NCI-H187 treated with DMSO at 0.1 percent for 48 hours (cell line): ENCODE measurements at places on chromosomes 12 and 14.
A peak's percentile ranks its signal among the peaks of the same experiment; 100 is the strongest.

- no peak for DNase-seq
Measured at GRCh38 chr14:100557658-100558057, 29.6 kb downstream of the BEGAIN start.

DNA sequence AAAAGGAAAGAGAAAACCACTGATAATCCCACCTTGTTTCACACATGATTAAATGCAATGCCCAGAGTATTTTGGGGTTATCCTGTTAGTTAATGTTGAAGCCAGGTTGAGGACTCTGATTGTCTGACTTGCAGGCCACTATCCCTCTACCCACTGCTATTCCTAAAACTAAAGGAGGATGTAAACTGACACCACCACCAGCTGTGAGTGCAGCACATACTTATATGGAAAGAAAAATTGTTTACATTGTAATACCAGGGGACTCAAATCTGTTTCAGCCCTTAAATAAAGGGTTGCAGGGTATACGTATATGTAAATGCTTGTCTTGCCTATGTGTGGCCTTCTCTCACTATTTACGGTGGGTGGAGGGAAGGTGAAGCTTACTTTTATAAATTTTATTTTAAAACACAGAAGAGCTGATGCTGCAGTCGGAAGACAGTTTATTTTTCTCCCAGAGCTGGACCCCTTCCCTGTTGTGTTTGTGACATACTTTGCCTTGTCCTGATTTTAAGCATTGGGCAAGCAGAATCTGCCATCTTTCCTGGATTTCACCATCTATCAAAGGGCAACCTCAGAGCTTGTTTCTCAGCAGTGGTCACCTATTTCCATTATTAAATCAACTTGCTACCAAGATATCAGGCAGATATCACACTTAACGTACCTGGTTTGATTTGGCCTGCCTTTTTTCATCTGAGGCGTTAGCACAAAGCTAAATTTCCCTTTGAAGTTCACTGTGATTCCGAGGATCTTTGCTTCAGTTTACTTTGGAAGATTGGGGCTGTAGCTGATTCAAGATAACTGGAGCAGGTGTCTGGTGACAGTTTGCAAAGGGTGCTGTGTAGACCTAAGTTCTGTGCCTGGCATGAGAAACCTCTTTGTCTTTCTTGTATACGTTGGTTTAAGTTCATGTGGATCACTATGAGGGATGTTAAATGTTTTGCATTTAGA, 25.2 kb downstream of the DAAM1 start:
- peak; percentile 47 for DNase-seq

GRCh38 chr14:64074961-64075612, 219.1 kb downstream of the ESR2 start:
- no peak for DNase-seq

GRCh38 chr14:75303381-75303789, 24.8 kb downstream of the FOS start:
- DNase-seq = peak; percentile 66

GRCh38 chr12:130163461-130164215, 1.4 kb downstream of the FZD10 start:
- no peak for DNase-seq

GRCh38 chr12:82458101-82458500, 99.8 kb downstream of the METTL25 start:
- no peak for DNase-seq

- DNase-seq = no peak
Measured at GRCh38 chr12:72030277-72030676, 91.6 kb downstream of the TPH2 start.

- no peak for DNase-seq
Measured at GRCh38 chr12:20436316-20436715, 68.0 kb downstream of the PDE3A start.

- DNase-seq = no peak
Measured at GRCh38 chr12:75836533-75836932, 195.0 kb downstream of the PHLDA1 start.

- DNase-seq = no peak
Measured at GRCh38 chr12:3178671-3179313, 101.6 kb downstream of the TSPAN9 start.

DNA sequence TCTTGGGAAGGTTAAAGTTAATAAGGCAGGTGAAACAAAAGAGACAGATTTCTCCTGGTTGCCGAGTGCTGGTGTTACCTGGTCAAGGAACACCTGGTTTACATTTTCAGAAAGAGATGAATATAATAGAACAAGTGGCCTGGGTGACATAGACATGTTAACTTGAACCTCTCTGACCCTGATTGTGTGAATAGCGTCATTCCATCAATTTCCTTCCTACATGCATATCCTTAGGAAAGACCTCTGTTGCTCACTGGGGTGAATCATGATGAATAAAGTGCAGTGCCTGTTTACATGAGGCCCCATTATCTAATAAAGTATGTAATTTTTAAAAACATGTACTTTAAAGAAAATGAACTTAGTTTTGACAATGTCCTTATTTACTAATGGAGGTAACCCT, 1822.9 kb upstream of the FLRT2 start:
- DNase-seq = no peak
